ENCODE measurements at places on chromosomes 2 and 18.

DNA sequence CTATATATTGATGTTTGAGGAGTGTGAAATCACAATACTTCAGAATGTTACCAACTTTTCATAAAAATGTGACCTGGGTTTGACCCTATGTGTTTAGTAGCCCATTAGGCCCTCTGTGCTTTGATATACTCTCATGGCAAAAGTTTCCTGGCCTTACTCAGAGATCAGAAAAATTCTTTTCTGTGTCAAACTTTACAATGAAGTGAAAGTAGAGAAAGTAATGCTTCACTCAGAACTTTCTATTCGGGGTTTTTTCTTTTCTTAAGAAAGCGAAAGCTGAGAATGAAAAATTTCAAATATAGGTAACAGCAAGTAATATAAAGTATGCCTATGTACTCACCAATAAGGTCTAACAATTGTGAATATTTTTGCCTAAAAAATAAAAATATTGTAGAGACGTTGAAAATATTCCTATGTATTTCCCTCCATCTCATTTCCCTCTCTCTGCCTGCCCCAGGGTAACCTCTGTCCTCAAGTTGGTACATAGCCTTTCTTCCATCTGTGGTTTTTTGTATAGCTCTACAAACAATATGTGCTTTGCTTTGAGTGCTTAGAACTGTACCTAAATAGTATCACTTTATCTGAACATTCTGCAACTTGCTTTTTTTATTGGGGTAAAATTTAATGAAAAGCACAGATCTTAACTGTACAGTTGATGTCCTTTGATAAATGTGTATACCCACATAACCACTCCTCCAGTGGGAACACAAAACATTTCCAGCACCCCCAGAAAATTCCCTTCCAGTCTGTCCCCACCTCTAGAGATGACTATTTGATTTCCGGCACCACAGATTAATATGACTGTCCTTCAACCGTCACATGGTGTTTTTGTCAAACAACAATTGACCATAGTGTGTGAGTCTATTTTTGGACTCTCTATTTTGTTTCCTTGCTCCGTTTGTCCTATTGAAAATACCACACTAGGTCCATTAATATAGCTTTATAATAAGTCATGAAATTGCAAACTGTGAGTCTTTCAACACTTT is 10.3 kb upstream of the ACKR3 start:
- DNase-seq = no peak

- no peak for DNase-seq
These were observed 10.0 kb upstream of the SPTBN1 start for GRCh38 chr2:54446122-54446521.

DNA sequence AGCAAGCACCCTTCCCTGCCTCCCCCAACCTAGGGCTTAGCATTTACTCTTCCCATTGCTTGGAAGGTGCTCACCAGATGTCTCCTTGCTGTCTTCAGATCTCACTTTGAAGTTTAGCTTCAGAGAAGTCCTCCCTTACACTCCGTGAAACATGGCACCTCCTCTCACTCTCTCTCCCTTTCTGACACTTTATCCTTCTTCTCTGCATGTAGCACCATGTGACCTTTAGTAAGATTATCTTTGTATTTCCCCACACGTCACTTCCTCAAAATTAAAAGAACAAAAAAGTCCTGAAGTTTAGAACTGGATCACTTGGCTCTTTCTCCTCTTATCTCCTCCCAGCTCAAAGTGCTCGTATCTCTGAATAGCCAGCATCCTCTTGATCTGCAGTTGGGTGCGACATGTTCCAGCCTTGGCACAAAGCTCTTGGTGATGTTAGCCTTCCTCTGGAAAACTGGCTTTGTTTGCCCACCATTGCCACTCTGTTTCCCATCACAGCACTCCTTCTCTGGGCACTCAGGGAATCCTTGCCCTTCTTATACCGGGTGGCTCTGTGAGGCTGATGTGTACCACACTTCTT is 40.6 kb upstream of the EPAS1 start:
- no peak for DNase-seq

DNA sequence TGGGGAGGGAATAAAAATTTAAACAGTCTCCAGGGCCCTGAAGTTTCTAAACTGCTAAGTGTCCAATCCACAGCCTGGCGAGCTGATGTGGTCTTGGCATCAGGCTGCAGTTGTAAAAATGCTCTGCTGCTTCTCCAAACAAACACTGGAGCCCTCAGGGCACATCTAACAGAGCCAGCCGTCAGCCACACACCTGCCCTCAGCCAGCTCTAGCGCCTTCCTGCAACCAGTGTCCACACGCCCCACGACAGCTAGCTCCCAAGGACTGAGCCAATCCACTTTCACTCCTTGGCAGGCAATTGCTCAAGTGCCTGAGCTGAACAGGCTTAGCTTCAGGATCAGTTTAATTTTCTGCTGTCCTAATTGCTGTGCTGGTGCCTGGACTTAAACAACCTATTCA is 446.4 kb upstream of the RAB12 start:
- no peak for DNase-seq

- DNase-seq = no peak
These were observed 12.9 kb upstream of the SIX3 start for GRCh38 chr2:44928483-44929158.

GRCh38 chr2:80148906-80149305 is 155.6 kb downstream of the LRRTM1 start:
- DNase-seq = no peak

- DNase-seq = no peak
These were observed 22.0 kb downstream of the MARCHF4 start for GRCh38 chr2:216350214-216350791.

DNA sequence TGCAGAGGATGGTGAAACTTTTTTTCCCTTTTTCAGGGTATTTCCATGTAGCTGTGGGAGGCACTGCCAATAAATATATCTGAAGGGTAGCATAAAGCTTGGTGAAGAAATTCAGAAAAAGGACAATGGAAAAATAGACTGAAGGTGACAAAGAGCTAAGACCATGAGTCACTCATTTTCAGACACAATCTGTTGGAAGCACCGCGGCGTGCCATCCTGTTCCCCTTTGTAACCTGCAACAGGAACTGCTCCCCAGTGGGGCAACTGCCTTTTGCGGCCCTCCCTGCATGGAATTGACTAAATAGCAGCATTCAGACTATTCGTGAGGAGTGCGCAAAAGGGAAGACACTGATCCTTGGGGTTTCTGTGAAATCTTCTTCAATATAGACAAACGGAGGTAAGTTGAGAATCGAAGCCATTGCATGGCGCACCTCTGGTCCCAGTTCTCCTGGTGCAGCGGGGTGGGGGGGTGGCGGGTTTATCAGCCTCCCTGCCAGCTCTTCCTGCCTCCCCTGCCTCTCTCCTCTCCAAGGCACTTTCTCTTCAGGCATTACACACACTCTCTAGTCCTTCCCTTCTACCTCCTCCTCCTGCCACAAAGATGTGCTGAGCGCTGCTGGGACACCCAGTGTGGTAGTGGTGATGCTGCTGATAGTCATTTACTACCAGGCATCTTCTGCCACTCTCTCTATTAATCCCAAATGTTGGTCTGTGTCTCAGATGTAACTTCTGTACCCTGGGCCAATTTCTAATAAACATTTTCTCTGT is 126.2 kb upstream of the TMEM200C start:
- DNase-seq = no peak

- DNase-seq = no peak
These were observed 154.5 kb downstream of the SMAD2 start for GRCh38 chr18:47775961-47776360.

DNA sequence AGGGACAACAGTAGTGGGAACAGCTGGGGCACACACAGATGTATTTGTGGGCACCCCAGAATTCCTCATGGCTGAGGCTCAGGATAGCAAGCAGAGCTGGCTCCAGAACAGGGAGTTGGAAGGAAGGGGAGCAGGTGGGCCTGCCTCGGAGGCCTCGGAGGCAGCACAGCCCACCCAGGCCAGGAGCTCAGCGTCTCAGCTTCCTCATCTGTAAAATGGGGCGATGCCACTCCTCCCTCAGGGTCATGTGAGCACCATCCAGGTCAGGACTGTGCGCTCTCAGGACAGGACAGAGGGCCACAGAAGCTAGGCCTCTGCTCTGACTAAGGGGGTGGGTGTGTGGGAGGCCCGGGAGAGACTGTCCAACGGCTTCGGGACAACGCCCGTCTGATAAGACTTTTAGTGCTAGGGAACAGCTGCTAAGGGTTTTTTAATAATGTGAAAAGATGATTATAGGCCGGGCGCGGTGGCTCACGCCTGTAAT is 106.2 kb downstream of the HDAC4 start:
- no peak for DNase-seq

Measured in SIG-M5 (cell line).